CD4-positive, alpha-beta T cell (primary cell): ENCODE measurements at places on chromosomes 6 and 20. TPM values are rescaled to one million over a fixed set of nuclear protein-coding genes. Genes with fewer than 3 reads are reported as not detected.

GRCh38 chr6:70952608-70953165, 4.2 kb downstream of the B3GAT2 start:
- H3K27me3 ChIP-seq, result peaks cover 24% of the 10 kb centered on the region
- H3K36me3 ChIP-seq, result no peaks in the 10 kb centered on the region
- no peak for DNase-seq
- peaks cover 26% of the 10 kb centered on the region for H3K4me1 ChIP-seq
- no peak overlapping the region for H3K27ac ChIP-seq

Gene LAMP5
- total RNA-seq, result not detected

GRCh38 chr6:39777661-39778060, 14.5 kb upstream of the DAAM2 start:
- H3K27ac ChIP-seq, result no peak overlapping the region
- H3K36me3 ChIP-seq, result no peaks in the 10 kb centered on the region
- DNase-seq, result no peak

DNA sequence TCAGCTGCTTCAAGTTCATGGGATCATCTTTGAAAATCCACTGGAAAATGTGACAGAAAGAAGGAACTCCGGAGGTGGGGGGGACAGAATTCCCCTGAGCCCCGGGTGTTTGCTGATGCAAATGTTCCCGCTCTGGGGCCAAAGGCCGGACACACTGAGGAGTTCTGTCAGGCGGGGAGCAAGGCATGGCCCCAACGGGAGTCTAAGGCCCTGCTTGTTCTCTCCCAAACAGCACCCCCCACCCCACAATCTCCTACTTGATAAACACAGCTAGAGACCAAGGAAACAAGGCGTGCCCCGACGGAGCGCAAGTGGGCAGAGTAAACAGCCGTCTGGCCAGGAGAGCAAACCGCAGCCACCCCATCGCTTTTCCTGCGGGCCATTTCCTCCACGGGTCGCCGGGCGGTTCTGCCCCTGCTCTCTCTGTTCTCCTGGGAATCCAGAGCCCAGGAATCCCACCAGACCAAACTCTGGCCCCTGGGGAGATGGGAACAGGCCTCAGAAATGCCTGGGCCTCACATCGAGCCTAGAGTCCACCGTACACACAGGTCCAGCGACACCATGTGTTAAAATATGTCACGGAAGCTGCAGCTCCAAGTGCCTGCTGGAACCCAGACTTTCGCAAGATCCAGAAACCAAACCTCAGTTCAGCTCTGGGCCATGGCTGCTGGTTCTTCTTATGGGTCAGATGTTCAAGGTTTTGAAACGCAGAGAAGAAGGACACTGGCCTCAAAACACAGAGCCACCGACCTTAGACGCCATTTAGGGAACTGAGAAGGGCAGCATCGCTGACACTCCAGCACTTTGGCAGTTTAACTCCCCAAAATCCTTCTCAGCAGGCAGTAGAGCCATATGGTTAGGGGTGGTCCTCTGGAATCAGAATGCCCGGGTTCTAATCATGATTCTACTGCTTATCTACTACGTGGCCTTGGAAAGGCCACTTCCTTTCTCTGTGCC, 104.2 kb downstream of the PREX1 start:
- no peaks in the 10 kb centered on the region for H3K27me3 ChIP-seq
- DNase-seq, result no peak
- H3K4me3 ChIP-seq, result no peak overlapping the region
- no peak overlapping the region for H3K27ac ChIP-seq
- peaks cover 64% of the 10 kb centered on the region for H3K36me3 ChIP-seq
- peaks cover 78% of the 10 kb centered on the region for H3K4me1 ChIP-seq
